ENCODE measurements at places on chromosomes 13 and 19.

GRCh38 chr13:98909016-98909415, 68.8 kb downstream of the DOCK9 start:
- DNase-seq, result no peak

DNA sequence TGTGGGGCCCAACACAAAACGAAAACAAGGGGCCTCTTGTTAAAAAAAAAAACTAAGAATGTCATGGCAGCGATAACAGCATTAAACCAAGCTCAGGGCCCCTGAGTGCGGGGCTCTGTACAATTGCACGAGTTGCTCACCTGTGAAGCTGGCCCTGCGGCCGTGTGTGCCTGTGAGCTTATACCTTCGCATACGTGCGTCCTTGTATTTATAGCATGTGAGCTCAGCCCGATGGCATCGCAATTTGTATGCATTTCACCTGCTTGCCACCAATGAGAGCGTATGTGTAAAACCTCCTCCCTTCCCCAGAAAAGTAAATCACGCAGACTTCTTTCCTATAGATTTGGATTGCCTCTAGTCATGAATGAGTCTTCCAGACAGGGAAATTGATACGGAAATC, 17.1 kb downstream of the HNRNPM start:
- no peak for DNase-seq

DNA sequence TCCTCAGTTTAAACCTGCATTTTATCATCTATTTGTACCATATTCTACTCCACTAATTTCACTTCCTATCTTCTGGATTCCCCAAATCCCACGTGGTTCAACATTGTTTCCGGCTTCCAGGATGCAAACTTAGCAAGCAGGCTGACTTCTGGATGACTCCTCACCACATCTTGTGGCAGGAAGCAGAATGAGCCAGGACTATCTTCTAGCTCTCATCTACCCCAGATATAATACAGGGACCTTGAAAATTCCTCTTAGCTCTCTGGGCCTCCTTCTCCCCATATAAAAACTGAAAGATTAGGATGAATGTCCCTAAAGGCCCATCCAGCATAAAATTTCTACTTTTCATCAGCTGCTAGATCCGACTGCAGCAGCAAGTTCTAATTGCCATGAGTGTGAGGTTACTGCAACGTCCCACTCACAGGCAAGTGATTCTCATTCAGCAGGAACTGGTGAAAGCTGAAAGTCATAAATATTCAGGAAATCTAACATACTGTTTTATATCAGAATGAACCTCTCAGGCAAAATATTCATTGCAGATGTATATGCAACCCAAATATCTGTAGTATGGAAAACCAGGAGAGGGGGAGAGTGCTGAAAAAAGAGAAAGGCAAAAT, 93.4 kb downstream of the KCTD12 start:
- DNase-seq, result no peak

GRCh38 chr13:46685006-46685730, 111.8 kb downstream of the ESD start:
- no peak for DNase-seq

- DNase-seq, result no peak
Observed at GRCh38 chr13:48720621-48721020, 66.9 kb downstream of the CYSLTR2 start.

DNA sequence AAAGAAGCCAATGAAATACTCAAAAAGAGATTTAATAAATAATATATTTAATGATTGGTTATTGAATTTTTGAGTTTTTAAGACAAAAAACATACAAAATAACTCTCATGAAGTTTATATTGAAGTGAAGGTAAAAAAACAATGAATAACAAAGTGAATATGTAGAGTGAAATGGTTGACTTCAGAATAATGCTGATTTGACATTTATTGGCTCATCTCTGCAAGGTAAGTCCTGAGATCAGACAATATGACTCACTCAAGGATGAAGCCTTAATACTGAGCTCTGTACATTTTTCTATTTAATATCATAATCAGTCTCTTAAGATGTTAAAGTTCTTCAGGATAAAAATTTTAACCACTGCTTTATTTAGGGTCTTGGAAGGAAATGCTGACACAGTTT, 1398.9 kb upstream of the PCDH9 start:
- DNase-seq, result no peak

- no peak for DNase-seq
Observed at GRCh38 chr19:14478113-14478545, 3.0 kb upstream of the PTGER1 start.

DNA sequence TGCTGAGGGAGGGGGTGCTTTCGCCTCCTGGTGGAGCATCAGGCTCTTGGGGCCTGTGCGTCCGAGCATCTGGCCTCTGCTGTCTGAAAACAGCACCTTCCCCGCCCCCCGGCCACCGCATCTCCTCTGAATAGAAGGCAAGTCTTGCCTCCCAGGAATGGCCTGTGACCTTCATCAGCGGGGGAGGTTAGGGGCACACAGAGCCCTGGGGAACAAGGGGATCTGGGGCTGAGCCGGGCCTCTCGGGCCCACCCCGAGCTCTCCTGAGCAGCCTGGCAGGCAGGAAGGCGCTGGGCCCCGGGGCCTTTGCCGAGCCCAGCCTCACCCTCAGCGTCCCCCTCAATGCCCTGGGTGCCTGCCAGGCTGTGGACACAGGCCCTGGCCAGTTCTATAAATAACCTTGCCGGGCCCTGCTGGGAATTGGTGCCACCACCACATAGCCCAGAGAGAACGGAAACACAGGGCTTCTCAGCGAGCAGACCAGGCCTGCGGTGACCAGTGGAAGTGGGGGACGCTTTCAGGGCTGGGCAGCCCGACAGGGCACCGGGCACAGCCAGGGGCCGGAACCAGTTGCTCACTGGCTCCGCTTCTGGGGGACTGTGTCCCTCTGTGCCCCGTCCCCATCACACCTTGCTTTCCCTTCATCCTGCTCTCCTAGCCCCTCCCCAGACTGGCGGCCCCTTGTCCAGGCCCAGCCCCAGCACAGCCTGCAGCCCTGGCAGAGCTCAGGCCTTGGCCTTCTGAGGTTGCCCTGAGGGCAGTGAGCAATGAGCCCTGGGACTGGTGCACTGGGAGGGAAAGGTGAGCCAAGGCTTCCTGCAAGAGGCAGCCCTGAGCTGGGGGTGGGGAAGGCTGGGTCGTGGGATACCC, 9.5 kb downstream of the STK11 start:
- no peak for DNase-seq

DNA sequence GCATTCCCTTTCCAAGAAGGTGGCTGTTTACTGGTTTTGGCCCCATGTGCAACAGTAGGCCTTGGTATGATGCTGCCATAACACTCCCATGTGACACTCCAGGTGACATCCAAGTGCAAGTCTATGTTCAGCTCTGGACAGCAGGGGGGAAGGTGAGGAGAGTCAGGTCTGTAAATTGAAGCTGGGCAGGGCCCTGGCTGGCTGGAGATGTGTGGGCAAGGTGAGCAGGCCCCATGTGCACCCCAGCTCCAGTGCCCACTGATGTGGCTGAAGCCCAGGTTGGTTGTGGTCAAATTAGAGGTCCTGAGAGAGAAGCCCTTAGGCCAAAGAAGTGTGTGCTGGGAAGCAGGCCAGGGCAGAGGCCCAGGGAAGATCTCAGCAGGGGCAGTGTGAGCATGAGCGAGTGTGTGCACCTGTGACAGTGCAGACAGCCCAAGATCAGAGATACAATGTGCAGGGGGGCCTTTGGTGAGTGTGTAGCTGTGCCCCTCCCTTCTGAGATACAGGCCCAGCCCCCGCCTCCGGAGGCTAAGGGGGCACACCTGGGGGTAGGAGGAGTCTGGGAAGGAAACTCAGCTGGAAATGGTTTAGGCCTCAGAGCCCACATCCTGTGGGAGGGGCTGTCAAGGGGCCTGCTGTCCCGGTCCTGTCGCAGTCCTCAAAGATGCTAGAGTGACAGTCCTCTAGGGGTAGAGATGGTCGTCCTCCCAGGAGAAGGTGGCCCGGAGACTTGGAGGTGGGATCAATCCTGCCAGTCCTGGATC, 18.6 kb downstream of the DEDD2 start:
- no peak for DNase-seq

DNA sequence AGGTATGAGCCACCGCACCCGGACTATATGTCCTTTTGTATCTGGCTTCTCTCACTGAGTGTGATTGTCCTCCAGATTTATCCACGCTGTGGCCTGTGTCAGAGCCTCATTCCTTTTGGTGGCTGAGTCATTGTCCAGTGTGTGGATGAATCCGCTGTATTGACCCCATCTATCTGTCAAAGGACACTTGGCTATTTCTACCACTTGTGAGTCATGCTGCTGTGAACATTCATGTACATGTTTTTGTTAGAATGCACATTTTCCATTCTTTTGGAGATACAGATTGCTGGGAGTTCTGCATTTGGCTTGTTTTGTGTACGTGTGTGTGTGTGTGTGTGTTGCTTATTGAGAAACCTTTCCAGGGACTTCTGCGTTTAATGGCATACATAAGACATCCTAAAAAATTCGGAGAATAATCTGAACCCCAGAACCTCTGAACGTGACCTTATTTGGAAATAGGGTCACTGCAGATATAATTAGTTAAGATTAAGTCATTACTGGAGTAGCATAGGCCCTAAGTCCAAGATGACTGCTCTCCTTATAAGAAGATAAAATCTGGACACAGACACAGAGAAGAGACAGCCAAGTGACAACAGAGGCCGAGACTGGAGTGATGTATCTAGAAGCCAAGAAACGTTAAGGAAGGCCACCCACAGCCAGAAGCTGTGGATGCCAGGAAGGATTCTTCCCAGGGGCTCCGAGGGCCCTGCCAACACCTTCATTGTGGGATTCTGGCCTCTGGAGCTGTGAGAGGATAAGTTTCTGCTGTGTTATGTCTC, 4.9 kb upstream of the GIPC3 start:
- DNase-seq, result no peak

- DNase-seq, result peak; percentile 76
Observed at GRCh38 chr19:2016041-2016807, 710 bp upstream of the BTBD2 start.

DNA sequence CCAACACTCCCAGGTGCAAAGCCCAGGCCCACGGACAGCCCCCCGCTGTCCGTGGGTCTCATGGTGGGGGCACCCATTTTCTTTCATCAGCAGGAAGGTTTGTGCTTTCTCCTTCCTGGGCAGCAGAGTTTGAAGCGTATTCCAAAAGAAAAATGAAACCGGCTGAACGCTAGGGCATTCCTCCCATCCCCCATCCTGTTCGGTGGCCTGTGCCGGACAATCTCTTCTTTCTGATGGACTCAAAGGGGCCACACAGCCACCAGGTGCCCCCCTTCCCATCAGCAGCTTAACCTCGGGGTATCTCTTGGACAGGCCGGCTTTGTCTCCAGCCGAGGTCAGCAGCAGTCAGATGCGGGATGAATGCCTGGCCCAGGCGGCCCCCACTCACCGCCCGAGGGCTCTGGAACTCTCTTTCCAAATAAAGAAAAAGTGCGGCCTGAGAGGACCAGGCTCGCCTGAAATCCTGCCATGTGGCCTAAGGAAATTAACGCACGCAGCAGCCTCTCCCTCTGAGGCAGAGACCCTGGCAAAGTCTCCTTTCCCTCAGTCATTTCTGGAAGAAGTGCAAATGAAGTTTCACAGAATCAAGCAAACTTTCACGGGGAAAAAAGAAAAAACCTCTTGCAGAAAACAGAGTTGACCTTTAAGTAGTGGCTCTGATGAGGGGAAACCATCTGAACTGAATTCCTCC, 67.8 kb downstream of the RASA3 start:
- DNase-seq, result no peak

- peak; percentile 10 for DNase-seq
Observed at GRCh38 chr13:96822895-96823294, 171.4 kb downstream of the OXGR1 start.

DNA sequence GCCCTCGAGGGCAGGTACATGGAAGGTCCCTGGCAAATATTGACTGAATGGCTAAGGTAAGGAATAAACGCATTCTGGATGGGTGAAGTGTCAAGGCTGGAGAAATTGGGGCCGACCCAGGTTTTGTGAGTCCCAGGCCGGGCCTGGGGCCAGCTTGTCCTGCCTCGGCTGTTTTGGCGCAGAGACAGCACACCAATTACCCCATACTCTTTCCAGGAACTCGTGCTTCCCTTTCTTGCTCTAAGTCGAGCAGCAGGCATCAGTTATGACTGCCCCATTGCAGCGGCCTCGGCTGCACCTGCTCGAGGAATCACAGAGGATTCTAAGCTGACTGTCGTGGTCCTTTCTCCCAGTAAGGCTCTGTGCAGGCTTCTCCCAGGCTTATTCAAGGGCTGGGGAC, 67.1 kb downstream of the ZNF536 start:
- DNase-seq, result no peak

DNA sequence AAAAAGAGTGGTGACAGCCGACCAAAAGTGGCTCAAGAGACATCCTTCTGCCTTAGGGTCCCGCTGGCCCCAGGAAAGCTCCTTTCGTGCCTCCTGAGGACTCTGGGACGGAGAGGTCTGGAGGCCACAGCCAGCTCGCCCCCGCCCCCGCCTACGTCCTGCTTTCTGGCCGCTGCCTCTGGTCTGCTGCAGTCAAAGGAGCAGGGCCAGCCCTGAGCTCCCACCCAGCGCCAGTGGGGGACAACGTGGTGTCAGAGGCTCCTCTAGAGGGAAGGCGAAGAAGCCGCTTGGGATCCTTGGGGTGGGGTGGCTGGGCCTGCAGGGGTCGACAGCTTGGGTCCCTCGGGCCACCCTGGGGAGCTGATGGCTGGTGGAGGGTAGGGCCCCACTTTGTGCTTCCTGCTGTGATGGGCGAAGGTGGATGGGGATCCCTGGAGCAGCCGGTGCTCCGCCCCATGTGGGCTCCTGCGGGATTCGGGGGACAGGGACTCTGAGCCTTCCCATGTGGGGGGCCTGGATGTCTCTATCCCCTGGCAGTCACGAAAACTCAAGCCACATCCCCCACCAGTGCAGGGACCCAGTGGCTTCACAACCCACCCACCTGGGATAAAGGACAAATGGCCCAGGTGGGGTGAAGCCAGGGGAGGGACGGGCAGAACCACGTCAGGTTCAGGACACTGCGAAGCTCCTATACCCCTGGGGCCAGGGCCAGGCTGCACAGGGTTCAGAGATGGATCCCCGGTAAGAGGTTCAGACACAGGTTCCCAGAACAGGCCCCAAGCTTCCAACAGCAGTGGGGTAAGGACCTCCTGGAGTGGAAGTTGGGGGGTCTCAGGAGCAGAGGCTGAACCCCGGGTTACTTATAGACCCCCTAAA, 9.0 kb upstream of the DIRAS1 start:
- no peak for DNase-seq

GRCh38 chr13:100506600-100507422, 81.8 kb downstream of the GGACT start:
- DNase-seq, result no peak

- no peak for DNase-seq
Observed at GRCh38 chr13:45456196-45456972, 8.4 kb upstream of the COG3 start.

DNA sequence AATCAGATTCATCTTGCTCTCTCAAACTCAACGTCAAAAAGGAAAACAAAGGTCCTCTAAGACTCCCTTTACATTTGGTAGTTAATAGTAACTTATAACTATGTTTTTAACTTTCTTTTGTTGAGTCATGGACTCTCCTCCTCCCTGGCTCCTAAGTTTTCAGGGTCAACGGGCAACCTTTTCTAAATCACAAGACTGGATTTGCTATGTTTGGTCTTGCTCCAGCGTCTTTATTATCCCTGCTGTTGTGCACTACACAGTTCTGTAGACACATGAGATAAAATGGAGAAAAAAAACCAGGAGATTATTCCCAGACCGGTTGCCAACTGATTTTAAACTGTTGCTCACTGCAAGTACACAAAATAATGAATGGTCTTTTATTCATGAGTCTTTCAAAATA, 1.9 kb upstream of the ITM2B start:
- no peak for DNase-seq

Data from NCI-H2171 treated with DMSO at 0.1 percent for 48 hours (cell line).